Activated T-helper 2 cell treated with anti-CD3 and anti-CD28 coated beads, Interferon-gamma antibody, Interleukin-2, Interleukin-4, amounts not matched to agents 10 μg/mL and 5 μg/mL and 100 μg/mL, durations not matched to agents 14 hours and 24 hours and 36 hours (primary cell): ENCODE measurements at places on chromosomes 3 and 15. TPM values are rescaled to one million over a fixed set of nuclear protein-coding genes. Genes with fewer than 3 reads are reported as not detected.

CDHR4 gene
- total RNA-seq: 0.16 TPM in 1 of 2 replicates, not detected in the other

ZMAT3 gene
- 8.9 and 10.6 TPM in 2 replicates for total RNA-seq

TTLL13 gene
- 0.34 and 1.3 TPM in 2 replicates for total RNA-seq

GOLGA8G gene
- total RNA-seq: not detected in 2 replicates

DNAH12 gene
- total RNA-seq: 0.11 TPM in 1 of 2 replicates, not detected in the other

RPN1 gene
- 212 and 217 TPM in 2 replicates for total RNA-seq

KBTBD13 gene
- total RNA-seq: not detected in 2 replicates

PATL2 gene
- 15.3 and 16.9 TPM in 2 replicates for total RNA-seq

SNTN gene
- total RNA-seq: not detected in 2 replicates

DLG1 gene
- 77.5 and 84.1 TPM in 2 replicates for total RNA-seq

SLC28A1 gene
- total RNA-seq: not detected in 2 replicates

ST3GAL6 gene
- 0.05 and 0.44 TPM in 2 replicates for total RNA-seq

FAM81A gene
- total RNA-seq: 0.69 and 1.1 TPM in 2 replicates

ISLR2 gene
- total RNA-seq: not detected in 2 replicates

HTR3E gene
- total RNA-seq: not detected in 2 replicates
